ENCODE measurements at places on chromosomes 4 and X.
A peak's percentile ranks its signal among the peaks of the same experiment; 100 is the strongest.

DNA sequence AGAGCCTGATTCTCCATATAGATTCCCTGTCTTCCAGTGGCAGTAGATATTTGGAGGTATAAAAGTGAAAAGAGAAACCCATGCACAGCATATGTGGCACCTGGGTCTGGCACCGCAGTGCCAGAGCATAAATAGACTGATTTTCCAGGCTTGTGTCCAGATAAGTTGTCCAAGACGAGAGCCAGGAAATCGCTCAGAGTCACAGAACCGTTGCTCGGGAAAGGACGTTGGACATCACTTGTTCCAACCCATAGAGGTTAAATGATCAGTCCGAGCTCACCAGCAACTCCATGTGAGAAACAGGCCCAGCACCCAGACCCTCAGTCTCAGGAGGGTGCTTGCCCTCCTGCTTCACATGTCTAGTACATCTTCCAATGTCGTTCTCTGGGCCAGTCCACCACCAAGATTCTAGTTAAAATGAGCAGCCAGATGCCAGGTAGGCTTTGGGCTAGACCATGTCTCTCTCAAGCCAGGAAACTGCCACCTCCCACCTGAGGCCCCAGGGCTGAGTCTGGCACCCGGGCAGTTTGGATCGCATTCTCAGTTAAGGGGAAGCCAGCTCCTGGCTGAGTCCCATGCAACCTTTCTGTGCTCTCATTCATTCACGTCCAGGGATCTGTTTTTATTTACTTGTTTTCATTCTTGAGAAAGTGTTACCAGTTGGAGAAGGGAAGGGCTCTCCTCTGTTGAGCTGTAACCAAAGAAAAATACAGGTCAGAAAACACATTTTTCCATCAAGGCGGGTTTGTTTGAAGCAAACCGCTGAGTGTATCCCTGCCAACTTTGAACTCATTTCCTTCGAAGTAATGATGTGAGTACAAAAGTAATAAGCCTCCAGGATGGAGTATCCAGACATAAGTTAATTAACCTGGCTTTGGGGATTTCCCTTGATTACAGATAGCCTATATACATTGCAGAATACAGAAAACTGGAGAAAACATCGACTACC, 91.7 kb downstream of the PHOX2B start:
- DNase-seq = no peak

DNA sequence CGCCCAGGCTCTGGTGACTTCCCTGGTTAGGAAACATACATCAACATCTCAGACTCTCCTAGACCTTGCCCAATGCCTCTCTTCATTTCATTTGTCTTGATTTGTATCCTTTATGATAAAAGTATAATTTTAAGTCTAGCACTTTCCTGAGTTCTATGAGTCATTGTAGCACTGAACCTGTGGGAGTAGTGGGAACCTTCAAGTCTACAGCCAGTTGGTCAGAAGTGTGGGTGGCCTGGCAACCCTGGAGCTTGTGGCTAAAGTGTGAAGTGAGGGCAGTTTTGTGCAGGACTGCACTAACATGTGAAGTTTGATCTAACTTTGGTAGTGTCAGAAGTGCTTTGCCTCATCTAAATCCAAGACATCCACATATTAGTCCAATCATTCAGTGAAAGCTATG, 259.3 kb upstream of the IGFBP7 start:
- DNase-seq = no peak

- no peak for DNase-seq
Measured at GRCh38 chrX:153941336-153942252, 2.8 kb downstream of the RENBP start.

- DNase-seq = no peak
Measured at GRCh38 chrX:103309860-103310554, 783 bp downstream of the BEX2 start.

DNA sequence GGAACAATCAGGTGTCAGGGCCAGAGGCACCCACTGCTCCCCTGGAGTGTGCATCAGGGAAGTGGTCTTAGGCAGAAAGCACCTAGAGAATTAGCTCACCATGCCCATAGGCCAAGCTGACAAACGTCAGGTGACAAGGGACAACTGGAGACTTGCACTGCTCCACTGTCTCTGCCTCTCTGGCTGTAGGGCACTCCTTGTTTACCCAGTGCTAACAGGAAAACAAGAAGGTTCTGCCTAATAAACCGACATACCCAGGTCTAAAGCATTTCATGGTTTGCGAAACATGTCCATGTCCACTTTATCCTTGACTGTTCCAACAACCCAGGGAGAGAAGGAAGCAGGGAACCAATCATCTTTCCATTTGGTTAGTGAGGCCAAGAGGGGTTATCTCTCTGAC, 92.5 kb upstream of the MAMLD1 start:
- DNase-seq = no peak

- DNase-seq = no peak
Measured at GRCh38 chr4:124414276-124415040, 298.1 kb downstream of the ANKRD50 start.

DNA sequence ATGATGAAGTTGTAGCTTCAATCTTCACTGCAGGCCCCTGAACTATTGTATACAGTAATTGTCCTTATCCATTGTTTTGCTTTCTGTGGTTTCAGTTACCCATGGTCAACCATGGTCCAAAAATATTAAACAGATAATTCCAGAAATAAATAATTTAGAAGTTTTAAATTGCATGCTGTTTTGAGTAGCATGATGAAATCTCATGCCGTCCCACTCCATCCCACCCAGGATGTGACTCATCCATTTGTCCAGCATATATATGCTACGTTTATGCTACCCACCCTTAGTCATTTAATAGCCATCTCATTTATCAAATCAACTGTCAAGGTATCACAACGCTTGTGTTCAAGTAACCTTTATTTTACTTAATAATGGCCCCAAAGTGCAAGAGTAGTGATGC, 34.5 kb downstream of the IQCM start:
- no peak for DNase-seq

DNA sequence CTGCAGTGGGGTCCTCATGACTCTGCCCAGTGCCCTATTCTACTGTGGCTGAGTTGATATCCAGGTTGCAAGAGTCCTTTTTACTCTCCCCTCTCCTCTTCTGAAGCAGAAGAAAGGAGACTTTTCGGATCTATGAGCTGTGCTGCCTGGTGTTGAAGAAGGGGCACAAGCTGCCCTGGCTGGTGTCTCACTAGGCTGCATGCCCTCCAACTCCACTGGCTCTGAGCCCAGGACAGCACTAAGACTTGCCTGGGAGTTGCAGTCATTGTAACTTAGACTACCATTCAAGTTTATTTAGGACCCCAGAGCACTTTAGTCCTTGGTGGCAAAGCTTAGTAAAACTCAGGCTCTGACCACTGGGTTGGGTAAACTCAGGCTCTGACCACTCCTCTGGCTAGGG, 89.4 kb downstream of the GABRB1 start:
- no peak for DNase-seq

DNA sequence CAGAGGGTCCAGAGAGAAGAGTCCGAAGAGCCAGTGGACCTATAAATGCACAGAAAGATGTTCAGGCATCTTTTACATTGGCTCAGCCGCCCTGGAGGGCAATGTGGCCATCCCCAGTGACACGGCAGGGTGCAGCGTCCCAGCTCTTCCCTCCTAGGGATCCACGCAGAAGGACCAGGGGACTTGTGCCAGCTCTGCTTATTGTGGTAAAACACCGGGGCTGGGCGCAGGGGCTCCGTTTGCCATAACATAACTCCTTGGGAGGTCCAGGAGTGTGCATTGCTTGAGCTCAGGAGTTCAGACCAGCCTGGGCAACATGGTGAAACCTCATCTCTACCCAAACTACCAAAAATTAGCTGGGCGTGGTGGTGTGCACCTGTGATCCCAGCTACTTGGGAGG, 70.2 kb downstream of the CPZ start:
- DNase-seq = no peak

DNA sequence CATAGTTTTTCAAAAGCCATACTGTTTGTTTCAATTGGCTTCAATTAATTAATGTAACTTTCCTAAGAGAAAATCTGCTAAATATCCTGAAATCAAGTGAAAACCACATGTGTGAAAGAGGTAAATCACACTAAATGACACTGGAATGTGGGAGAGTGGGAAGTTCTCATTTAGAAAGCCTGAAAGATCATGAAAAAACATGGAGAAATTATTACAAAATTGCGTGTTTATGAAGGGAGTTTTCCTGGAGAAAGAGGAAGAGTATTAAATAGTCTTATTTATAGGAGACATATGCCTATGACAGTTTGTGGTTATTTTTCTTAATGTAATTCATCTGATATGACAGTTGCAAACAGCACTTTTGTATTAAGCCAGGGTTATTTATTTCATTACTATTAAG, 183.7 kb downstream of the DKK2 start:
- no peak for DNase-seq

- no peak for DNase-seq
Measured at GRCh38 chrX:136055651-136056221, 70.5 kb downstream of the SLC9A6 start.

GRCh38 chr4:1172971-1173757, 781 bp upstream of the SPON2 start:
- DNase-seq = no peak

DNA sequence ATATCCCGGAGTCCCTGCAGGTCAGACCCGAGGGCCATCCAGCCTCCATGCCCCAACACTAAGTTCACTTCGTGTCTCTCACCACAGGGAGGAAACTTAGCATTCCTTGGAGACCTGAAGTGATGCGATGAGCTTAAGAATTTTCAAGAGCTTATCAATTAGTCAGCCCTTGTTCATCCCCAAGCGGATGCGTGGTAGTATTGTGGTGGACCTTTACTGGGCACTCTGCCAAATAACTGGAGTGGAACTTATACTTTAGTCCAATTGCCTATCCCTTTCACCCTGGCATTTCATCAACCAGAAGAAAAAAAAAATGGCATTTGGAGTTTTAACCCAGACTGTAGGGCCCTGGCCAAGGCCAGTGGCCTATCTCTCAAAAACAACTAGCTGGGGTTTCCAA, 137.1 kb downstream of the RELL1 start:
- DNase-seq = no peak

GRCh38 chr4:4541040-4541631, 712 bp downstream of the STX18 start:
- no peak for DNase-seq

DNA sequence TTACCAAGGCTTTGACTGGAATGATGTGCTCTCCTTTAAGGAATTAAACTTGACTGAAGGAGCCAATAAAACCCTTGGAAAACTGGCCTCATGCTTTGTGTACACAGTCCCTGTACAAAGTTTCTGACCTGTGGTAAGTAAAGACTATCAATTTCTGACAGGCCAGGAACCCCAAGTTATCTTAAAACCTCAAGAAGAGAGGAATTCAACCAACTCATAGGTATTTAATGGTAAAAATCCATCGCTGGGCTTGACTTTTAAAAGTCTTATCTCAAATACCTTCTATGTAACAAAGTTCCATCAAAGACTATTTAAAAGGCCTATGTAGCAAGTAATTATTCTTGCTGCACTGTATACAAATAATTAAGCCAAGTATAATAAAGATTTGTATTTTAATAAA, 103.7 kb upstream of the TENT5D start:
- DNase-seq = no peak

- DNase-seq = no peak
Measured at GRCh38 chr4:1357356-1358248, 10.6 kb downstream of the UVSSA start.

DNA sequence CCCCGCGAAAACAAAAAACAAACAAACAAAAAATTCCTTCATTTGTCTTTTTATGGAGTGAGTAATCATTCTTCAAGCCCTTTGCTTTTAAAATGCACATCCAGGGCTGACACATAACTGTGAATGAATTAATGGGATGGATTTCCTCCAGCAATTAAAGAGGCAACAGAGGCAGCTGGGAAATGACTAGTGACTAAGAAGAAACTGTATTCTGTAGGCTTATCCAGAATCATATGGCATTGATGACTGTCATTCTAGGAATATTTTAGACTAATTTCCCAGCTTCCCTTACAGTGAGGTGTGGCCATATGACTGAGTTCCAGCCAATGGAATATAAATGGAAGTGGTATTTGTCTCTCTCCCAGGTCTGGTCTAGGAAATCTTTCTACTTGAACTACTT, 46.8 kb upstream of the PDE5A start:
- DNase-seq = no peak

- no peak for DNase-seq
Measured at GRCh38 chr4:116880625-116881024, 204.8 kb downstream of the TRAM1L1 start.

DNA sequence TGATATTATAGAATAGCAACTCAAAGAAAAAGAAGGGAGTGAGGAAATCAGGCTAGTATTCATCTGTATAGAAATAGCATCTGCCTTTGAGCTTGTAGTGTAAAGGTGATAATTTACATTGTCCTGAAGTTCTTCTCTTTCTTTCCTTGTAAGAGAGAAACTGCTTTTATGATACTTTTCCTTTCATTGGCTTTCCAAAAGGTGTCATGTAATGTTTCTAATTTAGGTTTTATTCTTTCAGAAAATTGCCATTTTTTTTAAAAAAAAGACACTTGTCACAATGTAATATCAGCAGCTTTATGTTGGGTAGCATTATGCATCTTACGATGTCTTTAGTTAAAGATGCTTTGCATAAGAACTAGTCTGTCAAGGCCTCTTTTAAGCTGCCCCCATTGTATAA, 1153.8 kb upstream of the PCDH7 start:
- no peak for DNase-seq

GRCh38 chrX:41722214-41722613, 1.8 kb upstream of the GPR82 start:
- no peak for DNase-seq

GRCh38 chrX:69431420-69431819, 72.7 kb upstream of the NALF2 start:
- no peak for DNase-seq

DNA sequence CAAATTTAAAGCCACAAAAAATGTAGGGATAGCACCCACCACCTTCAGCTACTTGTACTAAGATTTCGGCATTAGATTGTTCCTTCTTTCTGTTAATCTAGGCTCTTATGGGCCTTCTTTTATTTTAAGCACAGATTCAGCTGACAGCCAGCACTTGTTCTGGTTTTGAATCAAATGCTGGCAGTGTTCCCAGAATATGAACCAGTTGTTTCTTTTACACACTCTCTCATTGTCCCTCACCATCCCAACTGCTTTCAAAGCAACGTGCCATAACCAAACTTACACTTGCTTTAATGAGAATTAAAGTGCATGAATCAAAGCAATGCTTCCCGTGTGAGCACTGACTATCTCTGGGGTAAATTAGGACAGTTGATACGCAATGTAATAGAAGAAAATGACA, 744.5 kb upstream of the FAM241A start:
- DNase-seq = peak; percentile 8

GRCh38 chr4:175639346-175639745, 172.7 kb downstream of the GPM6A start:
- no peak for DNase-seq

GRCh38 chr4:168562041-168562571, 65.3 kb downstream of the PALLD start:
- no peak for DNase-seq

DNA sequence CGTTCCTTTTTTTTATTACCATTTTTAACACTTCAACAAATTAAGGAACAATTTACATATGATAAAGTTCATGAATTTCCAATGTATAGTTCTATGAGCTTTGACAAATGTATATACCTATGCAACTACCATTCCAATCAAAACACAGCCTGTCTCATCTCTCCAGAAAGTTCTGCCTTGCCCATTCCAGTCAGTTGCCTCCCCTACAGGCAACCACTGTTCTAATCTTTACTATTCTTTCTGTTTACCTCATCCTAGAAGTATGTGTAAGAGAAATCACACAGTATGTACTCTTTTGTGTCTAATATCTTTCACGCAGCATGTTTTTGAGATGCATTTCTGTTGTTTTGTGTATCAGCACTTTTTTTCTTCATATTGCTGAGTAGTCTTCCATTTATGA, 224.9 kb downstream of the KIT start:
- DNase-seq = no peak

- DNase-seq = no peak
Measured at GRCh38 chrX:130770615-130771014, 132.4 kb downstream of the ENOX2 start.

All from NCI-H2081 treated with DMSO at 0.1 percent for 48 hours (cell line).